H1 (cell line): ENCODE measurements at places on chromosomes 4 and X. TPM values are rescaled to one million over a fixed set of nuclear protein-coding genes. Genes with fewer than 3 reads are reported as not detected.

The LEF1 gene
- total RNA-seq, result 0.67 and 2.6 TPM in 2 replicates

The TRMT2B gene
- total RNA-seq, result 12.1 and 12.4 TPM in 2 replicates

The LRRC66 gene
- 0.11 TPM in 1 of 2 replicates, not detected in the other for total RNA-seq

The AFF1 gene
- total RNA-seq, result 85.4 and 85.5 TPM in 2 replicates

The EIF1AX gene
- total RNA-seq, result 173 and 175 TPM in 2 replicates

The NCAPG gene
- total RNA-seq, result 52.3 and 56.6 TPM in 2 replicates

GRCh38 chr4:67694662-67695061 is 6.3 kb downstream of the UBA6 start:
- no peaks in the 10 kb centered on the region for H3K27me3 ChIP-seq
- no peak overlapping the region for H3K27ac ChIP-seq
- H3K4me1 ChIP-seq, result no peaks in the 10 kb centered on the region; the same call in 1 of the 2 replicates
- peaks cover 6% of the 10 kb centered on the region; the same call in 1 of the 2 replicates for H3K36me3 ChIP-seq
- H3K4me3 ChIP-seq, result no peak overlapping the region
- no peak for DNase-seq

- no peak overlapping the region for H3K4me3 ChIP-seq
- peaks cover 3% of the 10 kb centered on the region; the same call in 1 of the 2 replicates for H3K36me3 ChIP-seq
Observed at GRCh38 chr4:42280327-42281095, 116.8 kb upstream of the SHISA3 start.

GRCh38 chr4:188435381-188435780 is 296.1 kb downstream of the TRIML1 start:
- no peak overlapping the region for H3K27ac ChIP-seq
- no peaks in the 10 kb centered on the region for H3K36me3 ChIP-seq
- H3K4me3 ChIP-seq, result no peak overlapping the region
- DNase-seq, result no peak
- H3K27me3 ChIP-seq, result no peaks in the 10 kb centered on the region

- no peaks in the 10 kb centered on the region for H3K36me3 ChIP-seq
- no peak overlapping the region for H3K4me3 ChIP-seq
- no peaks in the 10 kb centered on the region for H3K4me1 ChIP-seq
- H3K27me3 ChIP-seq, result no peaks in the 10 kb centered on the region
- no peak overlapping the region for H3K27ac ChIP-seq
Observed at GRCh38 chrX:72368796-72369195, 63.1 kb upstream of the CITED1 start.

- H3K27me3 ChIP-seq, result no peaks in the 10 kb centered on the region
- no peaks in the 10 kb centered on the region for H3K36me3 ChIP-seq
- H3K27ac ChIP-seq, result no peak overlapping the region
- H3K4me1 ChIP-seq, result no peaks in the 10 kb centered on the region
- H3K4me3 ChIP-seq, result no peak overlapping the region
Observed at GRCh38 chr4:65893957-65894755, 223.9 kb upstream of the EPHA5 start.

GRCh38 chrX:21943460-21944135 is 3.1 kb downstream of the SMS start:
- DNase-seq, result no peak
- H3K4me3 ChIP-seq, result no peak overlapping the region
- no peaks in the 10 kb centered on the region for H3K27me3 ChIP-seq

DNA sequence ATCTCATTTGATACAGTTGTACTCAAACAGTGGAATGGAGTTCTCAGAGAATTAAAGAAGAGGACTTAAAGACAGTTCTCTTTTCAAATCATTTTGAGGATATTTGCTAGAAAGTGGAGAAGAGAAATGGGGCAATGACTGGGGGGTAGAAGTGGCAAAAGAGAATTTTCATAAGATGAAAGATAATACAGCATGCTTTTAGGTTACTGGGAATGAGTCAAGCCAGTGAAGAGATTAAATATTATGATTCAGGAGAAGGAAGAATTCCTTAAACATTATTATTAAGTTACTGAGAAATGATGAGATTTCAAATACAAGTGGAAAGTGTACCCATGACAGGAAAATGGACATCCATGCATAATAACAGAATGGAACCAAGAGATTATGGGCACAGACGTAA is 219.0 kb upstream of the DKK2 start:
- no peaks in the 10 kb centered on the region for H3K4me1 ChIP-seq
- H3K27me3 ChIP-seq, result no peaks in the 10 kb centered on the region
- no peak overlapping the region for H3K27ac ChIP-seq
- no peak for DNase-seq

DNA sequence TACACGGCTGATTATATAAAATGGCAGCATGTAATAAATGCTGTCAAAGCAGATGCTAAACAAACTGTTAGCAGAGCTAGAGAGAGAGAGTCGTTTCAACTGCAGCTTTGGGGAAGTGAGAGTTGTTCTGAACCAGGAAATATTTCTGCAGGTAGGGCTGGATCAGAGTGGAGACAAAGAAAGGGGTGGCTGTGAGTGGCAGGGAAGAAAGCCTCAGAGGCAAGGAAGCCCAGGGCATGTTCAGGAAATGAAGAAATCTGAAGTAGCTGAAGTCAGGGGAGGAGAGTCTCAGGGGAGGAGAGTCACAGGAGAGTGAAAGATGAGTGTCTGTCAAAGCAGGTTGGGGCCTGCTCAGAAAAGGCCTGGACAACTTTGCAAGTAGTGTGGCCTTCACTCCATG is 48.4 kb upstream of the RPS6KA3 start:
- H3K27ac ChIP-seq, result no peak overlapping the region
- no peak overlapping the region for H3K4me3 ChIP-seq
- no peaks in the 10 kb centered on the region for H3K4me1 ChIP-seq
- DNase-seq, result no peak
- no peaks in the 10 kb centered on the region for H3K27me3 ChIP-seq

DNA sequence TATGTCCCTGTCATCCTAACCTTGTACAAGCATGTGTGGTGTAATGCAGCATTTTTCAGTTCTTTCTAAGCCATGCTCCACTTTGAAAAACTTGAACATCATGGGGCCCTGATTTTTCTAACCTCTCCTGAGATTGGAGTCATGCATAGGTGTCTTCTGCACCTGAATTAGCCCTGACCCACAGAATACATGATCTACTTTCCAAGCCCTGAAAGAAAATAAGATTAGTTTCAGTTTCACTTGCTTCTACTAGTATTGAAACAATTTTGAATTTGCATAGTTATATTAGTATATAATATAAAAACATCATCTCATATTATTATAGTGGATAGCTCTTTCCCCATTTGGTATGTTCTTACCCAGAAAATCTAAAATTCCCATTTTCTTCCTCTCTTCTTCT is 178.2 kb downstream of the HS3ST1 start:
- no peak overlapping the region for H3K27ac ChIP-seq
- no peak overlapping the region for H3K4me3 ChIP-seq
- H3K4me1 ChIP-seq, result no peaks in the 10 kb centered on the region
- no peak for DNase-seq

GRCh38 chr4:146833530-146833929 is 112.1 kb downstream of the TTC29 start:
- H3K27me3 ChIP-seq, result no peaks in the 10 kb centered on the region
- H3K36me3 ChIP-seq, result no peaks in the 10 kb centered on the region
- no peaks in the 10 kb centered on the region for H3K4me1 ChIP-seq
- no peak for DNase-seq
- no peak overlapping the region for H3K27ac ChIP-seq
